ENCODE measurements at places on chromosomes 16 and 17.

DNA sequence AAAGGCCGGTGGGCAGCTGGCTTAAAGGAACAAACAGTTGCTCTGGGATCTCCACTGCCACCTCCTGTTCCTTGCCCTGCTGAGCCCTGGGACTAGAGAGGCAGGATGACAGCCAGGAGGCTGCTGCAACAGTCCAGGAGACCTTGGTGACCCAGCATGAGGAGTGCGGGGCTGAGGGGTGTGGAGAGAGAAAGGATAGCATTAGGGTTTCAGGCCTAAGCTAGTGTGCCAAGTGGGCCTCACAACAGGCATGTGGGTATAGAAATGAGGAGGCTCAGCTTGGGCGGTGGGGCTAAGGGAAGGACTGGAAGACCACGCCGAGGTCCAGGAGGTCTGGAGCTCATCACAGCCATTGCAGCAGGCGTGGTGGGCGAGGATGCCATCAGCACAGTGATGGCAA lies 39.8 kb downstream of the SDK2 start:
- no peak for DNase-seq

- DNase-seq, result no peak
Observed at GRCh38 chr16:84629580-84629979, 11.7 kb upstream of the COTL1 start.

DNA sequence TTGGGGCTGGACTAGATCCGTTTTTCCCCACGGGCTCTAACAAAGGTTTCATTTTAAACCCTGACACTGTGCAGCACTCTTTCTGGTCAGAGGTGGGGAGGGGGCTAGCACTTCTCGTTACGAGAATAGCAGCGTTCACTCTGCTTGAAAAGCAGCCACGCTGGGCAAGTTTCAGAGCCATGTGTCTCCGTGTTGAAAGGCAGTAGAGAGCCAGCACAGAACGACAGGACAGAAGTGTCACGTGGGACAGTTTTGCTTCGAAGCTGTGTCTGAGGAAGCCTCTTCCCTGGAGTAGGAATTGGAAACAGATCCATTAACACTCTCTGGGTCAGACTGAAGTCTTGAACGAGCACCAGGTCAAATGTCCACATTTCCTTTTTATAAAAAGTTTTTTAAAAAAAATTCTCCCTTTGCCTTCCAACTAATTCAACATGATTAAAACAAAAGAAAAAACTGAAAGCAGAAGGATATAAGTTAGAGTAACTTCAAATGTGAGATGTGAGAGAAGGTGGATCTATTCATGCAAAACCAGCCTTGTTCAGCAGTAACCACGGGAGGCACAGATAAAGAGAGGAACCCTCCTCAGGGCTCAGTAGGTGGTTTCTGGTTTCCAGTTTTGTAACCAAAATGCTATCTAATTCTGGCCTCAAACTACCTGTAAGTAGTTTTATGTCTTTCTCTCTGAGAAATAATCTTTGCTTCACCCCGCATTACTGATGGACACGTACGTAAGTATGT lies 65.0 kb downstream of the SMG6 start:
- DNase-seq, result peak; percentile 40

DNA sequence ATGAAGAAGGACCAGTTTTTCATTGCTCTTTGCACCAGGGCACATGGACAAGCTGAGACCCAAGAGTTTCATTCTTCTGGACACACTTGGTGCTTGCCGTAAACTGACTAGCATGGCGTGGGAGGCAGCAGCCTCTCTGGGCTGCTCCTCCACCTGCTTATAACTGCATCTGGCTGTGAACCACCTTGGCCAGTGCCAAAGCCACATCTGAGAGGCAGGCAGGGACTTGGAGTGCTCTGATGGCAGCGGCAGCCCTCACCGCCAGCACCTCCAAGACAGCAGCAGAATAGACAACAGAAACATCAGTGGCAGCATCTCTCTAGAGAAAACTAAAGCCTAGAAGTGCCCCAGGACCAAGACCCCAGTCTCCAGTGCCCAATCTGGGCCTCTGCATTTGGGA lies 4.7 kb downstream of the KRT37 start:
- no peak for DNase-seq

GRCh38 chr17:42289611-42290181 lies 1.4 kb downstream of the STAT5A start:
- DNase-seq, result no peak

DNA sequence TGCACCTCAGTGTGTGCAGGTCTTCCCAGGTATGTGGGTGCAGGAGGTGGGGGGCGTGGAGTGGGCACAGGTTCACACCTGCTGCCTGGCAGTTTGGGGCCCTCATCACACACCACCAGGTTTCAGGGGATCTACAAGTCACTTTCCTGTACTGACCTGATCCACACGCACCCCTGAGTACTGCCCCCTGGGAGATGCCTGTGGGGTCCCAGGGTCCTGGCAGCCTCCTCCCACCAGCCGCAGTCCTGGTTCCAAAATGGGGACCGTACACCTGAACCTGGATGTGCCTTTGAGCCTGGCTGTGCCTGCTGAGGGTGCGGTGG lies 25.9 kb downstream of the RNF213 start:
- DNase-seq, result no peak

GRCh38 chr17:9594065-9594464 lies 17.6 kb downstream of the CFAP52 start:
- no peak for DNase-seq

DNA sequence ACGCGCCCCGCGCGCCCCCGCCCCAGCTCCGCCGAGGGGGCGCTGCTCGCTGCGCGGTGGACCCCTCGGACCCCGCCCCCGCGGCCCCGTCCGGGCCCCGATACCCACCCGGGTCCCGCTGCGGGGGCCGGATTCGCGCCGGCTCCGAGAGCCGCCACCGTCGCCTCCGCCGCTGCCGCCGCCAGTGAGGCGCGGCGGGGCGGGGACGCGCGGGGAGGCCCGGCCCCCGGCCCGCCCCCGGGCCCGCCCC lies at the start of gene TBC1D16:
Gene TBC1D16, minus strand, starts transcription at position 186 of the 250 bp plus-strand sequence. CDS start 22,325 bp downstream, outside the sequence.
- no peak for DNase-seq

GRCh38 chr16:82042144-82042543 lies 7.1 kb downstream of the HSD17B2 start:
- no peak for DNase-seq

GRCh38 chr16:17921357-17921978 lies 415.1 kb downstream of the NPIPA8 start:
- peak; percentile 37 for DNase-seq

DNA sequence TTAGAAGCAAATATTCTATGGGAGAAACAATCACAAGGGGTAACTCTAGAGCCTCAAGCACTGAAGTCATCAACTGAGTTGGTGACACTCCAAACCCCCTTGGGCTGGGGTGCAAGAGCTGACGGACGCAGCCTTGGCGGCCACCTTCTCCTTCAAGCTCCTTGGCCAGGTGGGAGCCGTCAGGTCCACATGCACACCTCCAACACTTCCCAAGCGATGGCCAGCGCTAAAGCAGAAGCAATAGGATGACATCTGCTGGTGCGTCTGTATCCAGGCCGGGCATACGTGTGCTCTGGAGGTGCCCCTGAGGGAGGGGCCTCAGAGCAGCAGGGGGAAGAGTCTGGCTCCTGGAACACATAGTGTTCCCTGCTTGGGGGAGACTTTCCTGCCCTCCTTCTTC lies 12.2 kb upstream of the FOXJ1 start:
- no peak for DNase-seq

DNA sequence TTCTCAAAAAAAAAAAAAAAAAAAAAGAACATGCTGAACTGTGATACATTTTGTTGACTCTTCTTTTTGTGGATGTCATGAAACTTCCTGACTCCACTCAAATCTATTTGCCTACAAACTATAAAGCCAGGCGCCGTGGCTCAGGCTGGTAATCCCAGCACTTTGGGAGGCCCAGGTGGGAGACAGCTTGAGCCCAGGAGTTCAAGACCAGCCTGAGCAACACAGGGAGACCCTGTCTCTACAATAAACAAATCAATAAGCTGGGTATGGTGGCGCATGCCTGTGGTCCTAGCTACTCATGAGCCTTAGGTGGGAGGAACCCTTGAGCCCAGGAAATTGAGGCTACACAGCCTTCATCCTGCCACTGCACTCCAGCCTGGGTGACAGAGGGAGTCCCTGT lies 1.5 kb upstream of the NT5C start:
- DNase-seq, result no peak

DNA sequence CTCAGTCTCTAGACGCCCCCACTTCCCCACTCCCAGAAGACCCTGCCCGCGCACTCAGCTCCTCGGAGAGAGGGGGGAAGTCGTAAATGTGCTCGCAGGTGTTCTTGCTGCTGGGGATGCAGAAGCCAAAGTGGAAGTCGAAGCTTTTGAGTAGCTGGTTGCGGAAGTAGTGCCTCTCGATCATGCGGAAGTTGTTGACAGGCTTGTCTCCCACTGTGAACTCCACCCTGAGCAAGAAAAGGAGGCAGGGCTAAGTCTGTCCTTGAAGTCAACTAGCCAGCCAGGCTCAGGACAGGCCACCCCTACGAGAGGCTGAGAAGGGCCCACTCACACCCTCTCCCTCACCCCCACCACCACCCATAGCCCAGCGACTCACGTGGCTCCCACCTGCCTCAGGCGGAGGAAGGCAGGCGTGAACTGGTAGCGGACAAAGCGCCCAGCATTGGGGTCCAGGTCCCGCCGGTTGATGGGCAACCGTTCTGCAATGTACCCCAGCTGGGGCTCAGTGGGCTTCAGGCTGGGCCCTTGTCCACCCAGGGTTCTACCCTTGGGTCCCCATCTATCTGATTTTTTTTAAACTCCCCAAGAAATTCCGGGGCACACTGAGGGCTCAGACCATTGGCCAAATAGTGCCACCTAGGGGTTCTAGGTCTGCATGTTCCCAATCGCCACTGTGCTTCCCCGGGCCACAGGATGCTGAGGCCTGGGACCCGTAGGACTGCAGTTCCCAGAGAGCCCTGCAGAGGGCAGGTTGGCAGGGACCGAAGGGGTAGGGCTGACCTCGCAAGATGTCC lies 4.6 kb downstream of the UNC119 start:
- peak; percentile 79 for DNase-seq

DNA sequence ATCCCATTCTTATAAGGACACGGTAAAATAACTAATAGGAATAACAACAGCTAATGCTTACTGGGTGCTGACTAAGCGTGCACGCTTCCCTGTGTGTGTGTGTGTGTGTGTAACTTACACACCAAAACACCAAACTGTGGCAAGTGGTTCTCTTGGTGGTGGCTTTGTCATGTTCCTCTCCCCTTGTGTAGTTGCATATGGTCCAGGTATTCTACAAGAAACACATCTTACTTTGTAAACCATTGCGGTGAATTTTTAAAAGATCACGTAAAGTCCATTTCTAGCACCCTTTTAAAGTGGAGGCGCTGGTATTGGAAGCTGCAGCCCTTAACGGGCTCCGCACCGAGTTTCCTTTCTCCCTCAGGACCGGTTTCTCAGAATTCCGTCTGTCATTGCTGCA lies 221.0 kb upstream of the FOXF1 start:
- no peak for DNase-seq

DNA sequence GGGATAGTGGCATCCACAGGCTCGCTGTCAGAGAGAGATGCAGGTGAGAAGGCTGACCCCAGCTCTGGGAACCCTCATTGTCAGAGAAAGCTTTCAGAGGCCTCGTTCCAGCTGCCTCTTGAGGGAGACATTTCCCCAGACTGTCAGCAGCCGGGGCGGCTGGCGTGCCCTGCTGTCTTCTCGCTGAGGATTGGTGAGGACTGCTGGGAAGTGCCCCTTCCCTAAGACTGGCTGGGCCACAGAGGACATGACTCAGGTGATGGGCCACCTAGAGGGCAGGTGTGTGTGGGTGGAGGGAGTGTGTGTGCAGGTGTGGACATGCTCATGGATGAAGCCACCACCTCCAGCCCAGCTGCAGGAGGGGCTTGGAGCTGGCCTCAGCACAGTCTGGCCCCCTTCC lies 25.3 kb downstream of the SPACA3 start:
- no peak for DNase-seq

GRCh38 chr16:84790301-84790700 lies 29.5 kb upstream of the CRISPLD2 start:
- no peak for DNase-seq

DNA sequence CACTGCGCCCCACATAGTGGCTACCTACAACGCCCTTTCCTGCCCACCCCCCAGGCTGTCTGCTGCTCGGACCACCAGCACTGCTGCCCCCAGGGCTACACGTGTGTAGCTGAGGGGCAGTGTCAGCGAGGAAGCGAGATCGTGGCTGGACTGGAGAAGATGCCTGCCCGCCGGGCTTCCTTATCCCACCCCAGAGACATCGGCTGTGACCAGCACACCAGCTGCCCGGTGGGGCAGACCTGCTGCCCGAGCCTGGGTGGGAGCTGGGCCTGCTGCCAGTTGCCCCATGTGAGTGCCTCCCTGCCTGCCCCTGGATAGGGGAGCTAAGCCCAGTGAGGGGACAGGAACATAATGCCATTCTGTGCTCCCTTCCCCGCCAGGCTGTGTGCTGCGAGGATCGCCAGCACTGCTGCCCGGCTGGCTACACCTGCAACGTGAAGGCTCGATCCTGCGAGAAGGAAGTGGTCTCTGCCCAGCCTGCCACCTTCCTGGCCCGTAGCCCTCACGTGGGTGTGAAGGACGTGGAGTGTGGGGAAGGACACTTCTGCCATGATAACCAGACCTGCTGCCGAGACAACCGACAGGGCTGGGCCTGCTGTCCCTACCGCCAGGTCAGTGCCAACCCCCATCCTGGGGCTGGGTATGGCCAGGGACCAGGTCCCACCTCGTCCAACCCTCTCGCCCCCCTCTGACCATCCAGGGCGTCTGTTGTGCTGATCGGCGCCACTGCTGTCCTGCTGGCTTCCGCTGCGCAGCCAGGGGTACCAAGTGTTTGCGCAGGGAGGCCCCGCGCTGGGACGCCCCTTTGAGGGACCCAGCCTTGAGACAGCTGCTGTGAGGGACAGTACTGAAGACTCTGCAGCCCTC lies 7.1 kb downstream of the GRN start:
- DNase-seq, result no peak

GRCh38 chr17:14856176-14856575 lies 408.9 kb downstream of the PMP22 start:
- no peak for DNase-seq

DNA sequence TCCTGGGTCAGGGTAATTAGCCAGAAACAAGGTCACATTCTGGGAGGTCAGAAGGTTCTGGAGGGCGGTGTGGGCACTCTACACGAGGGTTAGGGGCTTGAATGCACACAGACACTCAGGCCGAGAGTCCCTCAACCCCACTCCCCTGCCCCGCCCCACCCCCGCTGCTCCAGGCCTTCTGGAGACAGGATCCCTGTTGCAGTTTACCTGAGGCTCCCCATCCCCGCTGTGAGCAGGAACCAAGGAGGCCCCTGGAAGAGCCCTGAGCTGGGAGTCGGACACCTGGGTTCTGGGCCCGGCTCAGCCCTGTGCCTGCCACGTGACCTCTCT lies 4.4 kb upstream of the ACTG1 start:
- DNase-seq, result no peak

GRCh38 chr17:7555320-7555948 lies 3.1 kb upstream of the TNFSF13 start:
- DNase-seq, result no peak

DNA sequence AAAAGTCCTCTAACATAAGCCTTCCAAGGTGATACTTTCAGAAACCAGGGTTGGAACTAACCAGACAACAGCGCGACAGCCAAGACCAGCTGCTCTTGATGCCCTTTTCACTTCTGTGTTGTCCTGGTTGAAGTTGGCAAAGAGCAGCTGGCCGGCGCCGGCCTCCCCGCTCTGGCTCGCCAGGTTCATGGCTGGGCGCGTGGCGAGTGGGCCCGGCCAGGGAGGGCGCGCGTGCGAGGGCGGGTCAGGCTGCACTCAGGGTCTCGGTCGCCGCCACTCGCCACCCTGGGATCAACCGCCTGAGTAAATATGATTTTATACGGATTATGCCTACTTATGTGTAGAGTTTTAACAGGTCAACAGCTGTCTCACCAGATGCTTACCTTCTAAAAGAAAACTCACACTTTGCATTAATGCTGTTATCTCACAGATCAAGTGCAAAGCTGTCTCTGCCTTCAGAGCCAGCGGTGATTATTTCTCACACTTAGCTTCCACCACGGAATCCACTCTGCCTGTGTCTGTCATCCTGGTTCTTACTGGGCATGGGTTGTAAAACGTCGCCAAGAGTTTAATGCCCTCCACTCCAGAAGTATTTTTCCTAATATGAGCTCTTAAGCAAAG lies 13.5 kb downstream of the KCTD2 start:
- no peak for DNase-seq

Data from EH (cell line).